AG20443 (cell line): ENCODE measurements at places on chromosomes 3 and 15.

- DNase-seq: no peak
These were observed 497.6 kb downstream of the NTRK3 start for GRCh38 chr15:87758794-87759418.

DNA sequence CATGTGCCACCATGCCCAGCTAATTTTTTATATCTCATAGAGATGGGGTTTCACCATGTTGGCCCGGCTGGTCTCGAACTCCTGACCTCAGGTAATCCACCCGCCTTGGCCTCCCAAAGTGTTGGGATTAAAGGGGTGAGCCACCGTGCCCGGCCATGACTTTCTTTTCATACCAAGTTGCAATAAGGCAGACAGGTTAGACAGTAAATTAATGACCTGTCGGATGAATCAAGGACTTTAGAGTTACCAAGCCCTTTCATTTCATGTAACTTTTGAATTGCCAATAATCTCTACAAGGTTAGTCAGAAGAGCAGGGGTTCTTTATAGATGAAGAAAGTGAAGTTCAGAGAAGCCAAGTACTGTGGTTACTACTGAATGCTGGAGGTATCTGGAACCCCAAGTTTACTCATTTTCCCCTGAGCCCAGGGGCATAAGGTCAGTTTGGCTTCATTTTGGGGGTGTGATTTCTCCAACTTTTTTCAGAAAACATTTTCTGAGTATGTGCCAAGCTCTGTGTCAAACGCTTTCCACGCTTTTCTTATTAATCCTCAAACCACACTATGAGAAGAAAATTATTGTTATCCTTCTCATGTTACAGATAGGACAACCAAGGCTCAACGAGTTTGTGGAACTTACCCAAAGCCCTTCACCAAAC, 11.9 kb downstream of the PRICKLE2 start:
- no peak for DNase-seq

GRCh38 chr15:100715571-100716455, 113.4 kb downstream of the ASB7 start:
- DNase-seq: no peak

GRCh38 chr15:73792415-73792814, 39.3 kb upstream of the INSYN1 start:
- no peak for DNase-seq

DNA sequence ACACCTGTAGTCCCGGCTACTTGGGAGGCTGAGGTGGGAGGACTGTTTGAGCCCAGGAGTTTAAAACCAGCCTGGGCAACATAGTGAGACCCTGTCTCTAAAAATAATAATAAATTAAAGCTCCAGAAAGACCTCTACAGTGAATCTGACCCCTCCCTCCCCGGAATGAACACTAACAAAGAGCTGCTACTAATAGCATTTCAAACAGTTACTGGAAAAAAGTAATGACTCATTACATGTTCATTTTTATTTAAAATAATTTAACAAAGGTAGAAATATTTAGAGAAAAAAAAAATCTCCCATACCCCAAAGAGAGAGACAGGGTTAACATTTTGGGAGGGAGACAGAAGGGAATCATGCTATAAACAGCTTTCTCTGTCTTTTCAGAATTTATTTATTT, 2.2 kb upstream of the UBA3 start:
- DNase-seq: no peak

GRCh38 chr15:25930931-25931330, 67.8 kb upstream of the ATP10A start:
- DNase-seq: no peak

DNA sequence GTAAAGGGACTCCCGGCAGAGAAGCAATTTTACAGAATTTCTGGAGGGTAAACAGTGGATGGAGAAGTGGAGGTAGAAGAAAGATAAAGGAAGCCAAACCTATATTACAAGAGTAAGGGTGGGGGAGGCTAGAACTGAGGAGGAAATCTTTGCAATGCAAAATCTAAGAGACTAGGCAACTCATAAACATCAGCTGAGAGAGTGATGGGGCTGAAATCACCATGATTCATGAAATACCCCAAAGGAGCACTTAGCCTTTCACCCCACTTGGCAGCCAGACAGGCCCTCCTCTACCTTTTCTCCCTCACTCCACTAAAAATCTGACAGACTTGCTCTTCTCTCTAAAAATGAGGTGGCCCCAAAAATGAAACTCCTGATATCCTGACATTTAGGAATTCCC, 19.5 kb upstream of the ZBTB38 start:
- no peak for DNase-seq

GRCh38 chr3:45084820-45085816, 59.0 kb downstream of the CLEC3B start:
- DNase-seq: peak; percentile 93

DNA sequence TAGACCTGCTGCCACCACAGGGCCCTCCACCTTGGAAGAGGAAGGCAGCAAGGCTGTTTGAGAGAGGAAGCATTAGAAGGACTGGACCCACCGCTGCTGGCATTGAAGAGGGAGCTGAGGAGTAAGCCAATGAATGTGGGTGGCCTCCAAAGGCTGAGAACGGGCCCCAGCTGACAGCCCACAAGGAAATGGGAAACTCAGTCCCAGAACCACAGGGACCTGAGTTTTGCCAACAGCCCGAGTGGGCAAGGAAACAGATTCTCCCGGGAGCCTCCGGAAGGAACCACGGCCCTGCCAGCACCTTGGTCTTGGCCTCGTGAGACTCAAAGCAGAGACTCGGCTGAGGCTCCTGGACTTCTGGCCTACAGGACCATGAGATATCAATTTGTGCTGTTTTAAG, 95.4 kb upstream of the SNRPA1 start:
- DNase-seq: no peak

GRCh38 chr15:96735632-96736240, 405.2 kb downstream of the NR2F2 start:
- DNase-seq: no peak

- DNase-seq: no peak
These were observed 27.0 kb downstream of the C2CD4B start for GRCh38 chr15:62138124-62138523.

DNA sequence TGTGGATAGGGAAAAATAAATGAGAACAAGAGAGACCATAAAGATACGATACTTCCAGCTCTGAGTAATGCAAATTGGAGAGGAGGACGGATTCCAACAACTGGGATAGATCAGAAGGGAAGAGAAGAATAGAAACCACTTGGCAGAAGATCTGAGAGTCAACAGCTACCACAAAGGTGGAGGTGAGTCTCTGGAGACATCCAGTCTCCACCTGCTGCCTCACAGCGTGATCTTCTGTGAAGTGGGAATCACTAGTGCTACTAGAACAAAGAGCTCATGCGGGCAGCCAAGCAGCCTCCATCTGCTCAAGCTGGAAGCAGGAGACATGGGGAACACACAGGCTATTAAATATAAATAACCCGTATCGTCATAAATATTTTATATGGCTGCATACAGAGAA, 558.5 kb upstream of the CFAP20DC start:
- no peak for DNase-seq

GRCh38 chr3:189602471-189602870, 28.7 kb upstream of the TP63 start:
- no peak for DNase-seq

GRCh38 chr3:54165865-54166264, 43.5 kb downstream of the CACNA2D3 start:
- DNase-seq: no peak

- DNase-seq: no peak
These were observed 14.1 kb downstream of the TEX264 start for GRCh38 chr3:51684971-51685751.

GRCh38 chr15:75864213-75865059, 21.2 kb downstream of the UBE2Q2 start:
- no peak for DNase-seq

DNA sequence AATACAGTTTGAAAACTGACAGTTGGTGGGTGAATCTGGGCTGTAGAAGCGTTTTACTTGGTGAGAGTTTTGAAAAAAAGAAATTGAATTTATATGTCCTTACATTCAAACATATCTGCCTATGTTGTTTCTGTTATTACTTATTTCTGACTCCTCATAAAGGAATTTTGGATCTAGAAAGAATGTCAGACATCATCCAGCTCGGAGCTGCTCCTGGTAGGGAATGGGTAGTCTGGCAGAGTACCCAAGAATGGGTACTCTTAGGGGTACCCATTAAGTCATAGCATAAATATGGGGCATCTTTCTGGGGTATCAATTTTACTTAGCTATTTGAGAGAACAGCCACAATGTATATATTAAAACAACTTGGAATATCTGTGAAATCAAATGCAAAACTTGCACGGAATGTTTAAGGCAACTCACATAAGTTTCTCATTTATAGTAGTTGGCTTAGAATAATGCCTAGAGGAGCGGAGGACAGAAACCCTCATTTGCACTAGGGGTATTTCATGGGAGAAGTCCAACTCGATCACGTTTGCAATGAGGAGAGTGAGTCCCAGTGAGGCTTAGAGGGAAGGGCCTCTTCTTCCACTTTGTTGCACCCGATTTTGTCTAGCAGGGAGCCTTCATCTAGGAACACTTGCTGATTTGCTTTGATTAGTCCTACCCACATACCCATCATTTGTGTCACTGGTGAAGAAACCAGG, 2.4 kb upstream of the LARP6 start:
- DNase-seq: peak; percentile 25

DNA sequence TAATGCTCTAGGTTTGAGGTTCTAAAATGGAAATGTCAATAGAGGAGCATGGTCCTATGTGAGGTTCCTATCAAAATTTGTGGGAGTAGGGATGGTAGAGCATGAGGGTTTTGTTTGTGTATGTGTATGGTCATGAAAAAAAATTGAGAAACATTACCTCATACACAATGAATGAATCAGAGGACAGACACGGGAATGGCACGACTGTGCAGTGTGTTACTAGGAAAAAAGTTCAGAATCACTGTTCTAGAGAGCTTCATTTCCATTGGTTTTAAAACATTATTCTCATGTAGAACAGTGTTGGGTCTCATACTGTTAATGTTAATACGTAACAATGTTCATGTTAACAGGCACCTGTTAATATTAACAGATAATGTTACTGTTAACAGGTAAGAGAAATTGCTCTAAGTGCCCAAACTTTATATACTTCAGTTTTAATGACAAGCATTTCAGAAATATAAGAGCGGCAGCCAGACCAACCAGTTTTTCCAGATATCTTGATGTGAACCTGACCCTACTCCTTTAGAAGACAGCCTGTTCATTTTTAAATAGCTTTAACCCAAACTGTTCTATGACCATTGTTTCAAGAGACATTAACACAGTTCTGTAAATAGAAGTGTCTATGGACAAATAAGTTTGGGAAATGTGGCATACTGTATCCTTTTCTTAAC, 48.0 kb downstream of the SLC15A2 start:
- DNase-seq: no peak

- peak; percentile 67 for DNase-seq
These were observed 1.4 kb downstream of the ETV5 start for GRCh38 chr3:186107215-186108105.

DNA sequence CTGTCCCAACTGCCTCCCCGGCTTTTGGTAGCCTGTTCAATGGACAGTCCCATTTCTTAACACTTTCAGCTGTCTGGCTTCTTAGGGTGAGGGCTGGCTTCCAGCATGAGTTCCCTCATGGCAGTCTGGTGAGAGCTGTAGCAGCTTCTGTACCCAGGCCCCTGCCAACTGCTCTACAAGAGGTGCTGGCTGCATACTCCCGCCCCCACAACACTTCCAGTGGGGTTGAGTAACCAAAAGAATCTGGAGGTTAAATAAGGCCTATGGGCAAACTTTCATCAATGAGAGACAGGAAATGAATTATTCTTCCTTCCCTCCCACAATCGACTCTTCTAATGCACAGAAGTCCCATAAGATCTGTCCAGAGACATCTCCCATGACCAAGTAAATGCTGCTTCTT, 145.0 kb downstream of the NEK10 start:
- peak; percentile 43 for DNase-seq

DNA sequence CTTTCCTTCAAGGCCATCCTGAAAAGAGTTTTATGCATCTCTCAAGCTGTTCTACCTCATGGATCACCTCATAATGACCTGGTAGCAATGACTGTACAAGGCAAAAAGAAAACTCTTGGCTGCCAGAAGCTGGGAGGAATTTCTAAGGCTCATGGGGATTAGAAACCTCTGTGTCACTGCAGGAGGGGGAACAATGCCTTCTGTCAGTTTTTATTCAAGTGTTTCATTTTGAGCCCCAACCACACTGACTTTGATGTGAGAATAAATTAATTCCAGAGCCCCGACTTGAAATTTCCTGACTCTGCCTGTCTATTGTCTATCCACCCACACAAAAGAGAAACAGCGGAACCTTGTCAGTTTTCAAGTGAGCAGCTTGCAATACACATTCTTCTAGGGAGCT, 58.7 kb upstream of the MRPL3 start:
- DNase-seq: no peak

DNA sequence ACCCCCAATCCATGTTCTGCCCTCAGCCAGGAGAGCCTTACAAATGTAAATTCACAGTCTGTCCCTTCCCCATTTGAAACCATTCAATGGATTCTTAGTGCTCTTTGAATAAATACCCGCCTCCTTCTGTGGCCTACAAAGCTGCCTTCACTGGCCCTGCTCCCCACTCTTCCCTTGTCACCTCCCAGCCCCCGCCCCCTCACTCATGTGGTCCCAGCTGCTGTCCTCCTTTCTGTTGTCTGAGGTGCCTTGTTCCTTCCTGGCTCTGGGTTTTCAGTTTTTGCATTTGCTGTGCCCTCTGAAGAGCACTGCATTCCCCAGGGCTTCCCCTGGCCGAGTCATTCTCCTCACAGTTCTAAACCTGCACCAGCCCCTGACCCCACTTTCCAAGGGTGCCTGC, 3.2 kb downstream of the EFCAB12 start:
- no peak for DNase-seq

GRCh38 chr3:127037418-127037841, 54.5 kb downstream of the PLXNA1 start:
- DNase-seq: no peak

- DNase-seq: no peak
These were observed 61.2 kb downstream of the KLHL6 start for GRCh38 chr3:183494341-183494740.

- DNase-seq: no peak
These were observed 134.9 kb upstream of the TBC1D5 start for GRCh38 chr3:17877299-17877698.

GRCh38 chr3:52181543-52181942, 16.4 kb upstream of the ALAS1 start:
- peak; percentile 89 for DNase-seq

DNA sequence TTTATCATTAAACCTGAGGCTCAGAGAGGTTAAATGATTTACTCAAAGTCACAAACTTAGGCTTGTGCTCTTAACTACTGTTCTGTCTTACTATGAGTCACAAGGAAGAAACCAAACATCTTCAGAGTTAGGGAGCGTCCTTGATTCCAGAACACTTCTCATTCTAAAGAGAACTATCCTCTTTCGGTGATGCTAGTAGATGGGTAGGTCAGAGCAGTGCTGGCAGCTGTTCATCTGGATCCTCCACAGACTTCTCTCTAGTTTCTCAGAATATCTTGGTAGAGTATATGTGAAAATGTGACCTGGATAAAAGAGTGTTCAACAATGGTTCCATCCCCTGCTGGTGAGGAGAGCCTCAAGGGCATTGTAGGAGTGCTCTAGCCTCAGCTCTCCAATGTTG, 3.3 kb downstream of the ARL6IP5 start:
- DNase-seq: peak; percentile 21

- peak; percentile 59 for DNase-seq
These were observed 127.0 kb downstream of the CHSY1 start for GRCh38 chr15:101124731-101125451.
